A549 (cell line): ENCODE measurements at places on chromosomes 3 and 15.

- no peak for DNase-seq
Measured at GRCh38 chr3:71809321-71810026, 24.5 kb upstream of the PROK2 start.

DNA sequence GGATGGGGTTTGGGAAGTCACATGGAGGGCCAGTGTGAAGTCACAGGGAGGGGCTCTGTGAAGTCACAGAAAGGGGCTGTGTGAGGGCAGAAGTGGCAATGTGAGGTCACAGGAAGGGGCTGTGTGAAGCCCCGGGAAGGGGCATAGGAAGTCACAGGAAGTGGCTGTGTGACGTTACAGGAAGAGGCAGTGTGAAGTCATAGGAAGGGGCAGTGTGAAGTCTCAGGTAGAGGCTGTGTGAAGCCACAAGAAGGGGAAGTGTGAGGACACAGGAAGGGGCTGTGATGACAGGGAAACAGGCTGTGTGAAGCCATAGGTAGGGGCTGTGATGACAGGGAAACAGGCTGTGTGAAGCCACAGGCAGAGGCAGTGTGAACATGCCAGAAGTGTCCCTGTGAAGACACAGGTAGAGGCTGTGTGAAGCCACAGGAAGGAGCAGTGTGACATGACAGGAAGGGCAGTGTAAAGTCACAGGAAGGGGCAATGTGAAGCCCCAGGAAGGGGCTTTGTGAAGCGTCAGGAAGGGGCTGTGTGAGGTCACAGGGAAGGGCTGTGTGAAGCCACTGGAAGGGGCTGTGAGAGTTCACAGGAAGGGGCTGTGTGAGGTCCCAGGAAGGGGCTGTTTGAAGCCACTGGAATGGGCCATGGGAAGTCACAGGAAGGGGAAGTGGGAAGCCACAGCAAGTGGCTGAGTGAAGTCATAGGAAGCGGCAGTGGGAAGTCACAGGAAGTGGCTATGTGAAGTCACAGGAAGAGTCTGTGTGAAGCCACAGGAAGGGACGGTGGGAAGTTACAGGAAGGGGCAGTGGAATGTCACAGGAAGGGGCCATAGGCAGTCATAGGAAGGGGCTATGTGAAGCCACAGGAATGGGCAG lies 37.1 kb downstream of the GASK1A start:
- DNase-seq: no peak

DNA sequence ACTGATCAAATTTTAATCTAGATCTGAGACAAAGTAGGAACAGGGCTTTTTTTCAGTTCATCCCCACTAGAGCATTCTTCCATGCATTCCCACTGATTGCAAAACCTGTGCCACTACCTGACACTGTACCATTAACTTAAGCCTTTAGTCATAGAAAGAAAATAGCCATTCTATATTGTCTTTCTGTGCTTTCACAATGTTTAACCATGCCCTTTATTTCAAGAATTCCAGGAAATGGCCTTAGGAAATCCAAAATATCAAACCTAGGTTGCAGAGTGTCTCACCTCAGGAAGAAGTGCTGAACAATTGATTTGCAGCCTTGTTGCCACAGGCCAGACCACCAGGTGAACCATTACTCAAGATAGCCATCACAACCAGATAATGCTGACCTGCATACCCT lies 56.2 kb upstream of the TGFBR2 start:
- peak; percentile 6 for DNase-seq

- no peak for DNase-seq
Measured at GRCh38 chr3:170128259-170128976, 53.1 kb downstream of the PHC3 start.

- peak; percentile 84 for DNase-seq
Measured at GRCh38 chr3:13461169-13462124, 18.7 kb upstream of the HDAC11 start.

- no peak for DNase-seq
Measured at GRCh38 chr3:139521816-139522215, 17.7 kb downstream of the RBP1 start.

DNA sequence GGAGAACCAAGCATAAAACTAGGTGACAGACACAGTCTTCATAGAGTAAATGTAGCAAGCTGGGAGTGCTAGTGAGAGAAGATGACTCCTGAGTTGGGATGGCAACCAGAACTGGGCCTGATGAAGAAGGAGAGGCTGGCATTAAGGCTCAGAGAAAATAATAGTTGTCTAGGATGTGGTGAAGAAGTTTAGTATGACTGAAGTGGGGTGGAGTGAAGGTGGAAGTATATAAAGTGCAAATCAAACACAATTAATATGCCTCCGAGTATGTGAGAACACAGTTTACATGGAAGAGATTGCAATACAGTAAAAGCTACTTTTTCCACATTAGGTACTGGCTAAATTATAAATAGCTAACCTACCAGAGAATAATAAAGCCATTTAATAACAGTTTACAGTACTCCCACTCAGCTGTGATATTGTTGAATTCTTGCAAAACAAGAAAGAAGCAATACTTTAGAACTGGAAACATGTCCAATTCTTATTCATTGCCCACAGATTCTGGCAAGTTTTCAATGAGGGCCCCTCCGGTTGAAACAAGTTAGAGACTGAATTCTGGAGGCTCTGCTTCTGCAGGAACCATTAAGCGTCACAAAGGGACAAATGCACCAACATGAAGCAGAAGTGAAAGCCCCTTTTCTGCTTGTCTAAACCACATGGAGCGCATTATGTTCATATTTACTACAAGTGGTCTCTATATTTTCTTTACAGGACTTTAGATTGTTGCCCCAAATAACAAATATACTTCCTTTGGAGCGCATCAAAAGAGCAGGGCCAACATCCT lies 243.7 kb downstream of the SLC9A9 start:
- no peak for DNase-seq
